ENCODE measurements at places on chromosomes 7 and 10.

DNA sequence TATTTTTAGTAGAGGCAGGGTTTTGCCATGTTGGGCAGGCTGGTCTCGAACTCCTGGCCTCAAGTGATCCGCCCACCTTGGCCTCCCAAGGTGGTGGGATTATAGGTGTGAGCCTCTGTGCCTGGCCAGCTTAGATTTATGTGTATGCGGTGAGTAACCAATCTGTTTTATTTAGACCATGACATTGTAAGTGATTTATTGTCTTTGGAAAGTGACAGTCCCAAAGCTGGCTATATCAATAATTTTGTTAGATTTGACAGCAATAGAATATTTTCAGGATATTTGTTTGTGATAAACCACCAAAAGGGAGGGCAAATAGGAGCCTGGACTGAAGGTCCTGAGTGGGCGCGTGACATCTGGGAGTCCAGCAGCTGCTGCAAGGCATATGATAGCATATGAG lies 75.7 kb downstream of the XRCC2 start:
- no peak for DNase-seq

DNA sequence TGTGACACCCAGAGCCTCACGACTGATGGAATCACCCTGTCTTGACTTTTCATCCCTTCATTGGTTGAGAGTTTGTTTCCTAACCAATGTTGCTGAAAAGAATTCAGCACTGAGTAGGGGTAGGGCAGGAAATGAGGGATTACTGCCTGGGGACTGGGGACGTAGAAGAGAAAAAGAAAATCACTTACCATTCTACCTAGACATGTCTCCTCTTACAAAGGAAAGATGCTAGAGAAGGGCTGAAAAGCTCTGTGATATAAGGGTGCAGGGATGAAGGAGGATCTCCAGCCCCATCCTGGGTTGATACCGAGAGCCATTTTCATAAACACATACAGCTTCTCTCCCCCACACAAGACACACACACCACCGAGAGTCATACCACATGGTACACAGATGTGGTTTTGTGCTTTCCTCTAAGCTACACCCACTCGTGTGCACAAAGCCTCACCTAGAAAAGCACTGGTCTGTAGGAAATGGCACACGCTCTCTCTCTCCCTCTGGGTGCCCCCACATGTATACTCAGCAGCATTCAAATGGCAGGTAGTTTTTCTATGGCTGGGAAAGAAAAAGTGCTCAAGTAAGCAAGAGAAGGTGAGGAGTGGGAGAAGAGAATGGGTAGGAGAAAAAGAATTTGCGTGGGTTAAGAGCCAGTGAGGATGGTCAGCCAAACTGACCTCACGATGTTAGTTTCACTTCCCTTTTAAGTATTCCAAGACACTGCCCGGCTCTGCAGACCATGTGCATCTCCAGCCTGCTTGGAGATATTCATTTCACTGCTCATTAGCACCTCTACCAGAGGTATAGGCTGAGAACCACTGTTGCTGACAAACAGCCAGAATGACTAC lies 85.8 kb downstream of the CALD1 start:
- DNase-seq: no peak

DNA sequence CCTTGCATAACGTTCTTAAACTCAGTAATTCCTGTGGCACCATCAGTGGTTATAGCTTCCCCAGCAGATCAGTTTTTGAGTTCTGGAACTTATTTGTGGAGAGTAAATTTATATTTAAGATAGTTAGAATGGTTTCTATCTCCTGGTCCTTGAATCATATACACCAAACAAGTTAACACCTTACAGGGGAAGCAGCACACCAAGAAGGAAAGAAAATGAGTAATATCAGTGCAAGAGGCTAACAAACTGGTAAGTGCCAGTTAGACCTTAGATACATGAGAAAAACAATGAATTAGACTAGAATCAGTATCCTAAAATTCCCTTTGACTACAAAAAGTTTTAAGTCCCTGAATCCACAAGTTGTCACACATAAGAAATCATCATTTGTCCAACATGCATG lies 54.2 kb downstream of the ABI1 start:
- DNase-seq: no peak

DNA sequence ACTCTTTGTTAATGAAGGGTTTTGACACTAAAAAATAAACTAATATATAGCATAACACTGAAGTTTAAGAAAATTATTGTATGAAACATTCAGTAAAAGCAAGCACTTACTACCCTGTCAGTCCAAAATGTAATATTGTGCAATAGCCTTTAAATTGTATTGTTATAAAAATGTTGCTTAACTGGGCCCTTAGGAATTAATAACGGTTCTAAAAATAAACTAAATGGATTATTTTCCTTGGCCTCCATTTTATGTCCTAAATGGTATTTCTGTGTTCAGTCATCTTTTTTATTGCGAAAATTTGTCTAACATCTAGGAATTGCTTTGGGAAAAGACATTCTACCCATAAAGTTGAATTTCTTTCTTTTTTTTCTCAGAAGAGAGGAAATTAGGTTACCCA lies 49.0 kb upstream of the ABI1 start:
- no peak for DNase-seq

GRCh38 chr10:1382711-1383110 lies 326.5 kb downstream of the WDR37 start:
- no peak for DNase-seq

- no peak for DNase-seq
Observed at GRCh38 chr7:16563281-16564022, 36.8 kb downstream of the LRRC72 start.

- no peak for DNase-seq
Observed at GRCh38 chr10:131533846-131534526, 222.5 kb upstream of the TCERG1L start.

DNA sequence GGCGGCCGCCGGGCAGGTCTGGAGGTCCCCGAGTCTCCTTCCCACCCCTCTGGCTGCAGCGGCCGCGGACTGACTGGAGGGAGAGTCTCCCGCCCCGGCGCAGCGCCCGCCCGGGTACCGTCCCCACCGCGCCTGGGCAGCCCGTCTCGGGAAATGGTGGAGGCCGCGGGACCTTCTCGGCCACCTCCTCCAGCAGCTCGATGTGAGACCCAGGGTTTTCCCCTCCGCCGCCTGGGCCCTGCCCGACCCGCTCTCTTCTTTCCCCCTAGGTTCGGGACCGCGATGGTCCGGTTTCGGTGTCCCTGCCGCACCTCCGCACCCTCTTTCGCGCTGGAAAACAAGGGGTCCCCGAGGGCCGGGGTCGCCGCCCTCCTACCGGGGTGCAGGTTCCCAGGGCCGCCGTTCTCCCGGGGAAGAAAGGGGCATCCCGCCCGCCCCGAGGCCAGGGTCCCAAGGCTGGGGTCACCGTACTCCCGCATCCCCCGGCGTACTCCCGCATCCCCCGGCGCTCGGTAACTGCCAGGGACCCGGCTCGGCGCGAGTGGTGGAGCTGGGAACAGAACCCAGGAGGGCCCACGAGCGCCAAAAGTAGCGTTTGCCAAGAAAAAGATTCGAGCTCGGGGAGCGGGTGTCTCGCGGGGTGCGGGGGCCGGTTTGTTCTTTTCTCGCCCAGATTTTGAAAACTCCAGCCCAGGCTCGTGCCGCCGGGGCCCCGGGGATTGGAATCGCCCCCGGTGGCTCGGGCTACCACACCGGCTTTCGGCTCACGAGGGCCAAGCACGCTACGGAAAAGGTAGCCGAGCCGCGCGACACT lies 3.4 kb downstream of the TNRC18 start:
- DNase-seq: peak; percentile 50

GRCh38 chr7:134553976-134554375 lies 5.1 kb downstream of the AKR1B15 start:
- DNase-seq: no peak

- DNase-seq: peak; percentile 48
Observed at GRCh38 chr7:138924501-138925225, 56.5 kb downstream of the KIAA1549 start.

GRCh38 chr10:96665306-96665705 lies 55.0 kb downstream of the PIK3AP1 start:
- no peak for DNase-seq

DNA sequence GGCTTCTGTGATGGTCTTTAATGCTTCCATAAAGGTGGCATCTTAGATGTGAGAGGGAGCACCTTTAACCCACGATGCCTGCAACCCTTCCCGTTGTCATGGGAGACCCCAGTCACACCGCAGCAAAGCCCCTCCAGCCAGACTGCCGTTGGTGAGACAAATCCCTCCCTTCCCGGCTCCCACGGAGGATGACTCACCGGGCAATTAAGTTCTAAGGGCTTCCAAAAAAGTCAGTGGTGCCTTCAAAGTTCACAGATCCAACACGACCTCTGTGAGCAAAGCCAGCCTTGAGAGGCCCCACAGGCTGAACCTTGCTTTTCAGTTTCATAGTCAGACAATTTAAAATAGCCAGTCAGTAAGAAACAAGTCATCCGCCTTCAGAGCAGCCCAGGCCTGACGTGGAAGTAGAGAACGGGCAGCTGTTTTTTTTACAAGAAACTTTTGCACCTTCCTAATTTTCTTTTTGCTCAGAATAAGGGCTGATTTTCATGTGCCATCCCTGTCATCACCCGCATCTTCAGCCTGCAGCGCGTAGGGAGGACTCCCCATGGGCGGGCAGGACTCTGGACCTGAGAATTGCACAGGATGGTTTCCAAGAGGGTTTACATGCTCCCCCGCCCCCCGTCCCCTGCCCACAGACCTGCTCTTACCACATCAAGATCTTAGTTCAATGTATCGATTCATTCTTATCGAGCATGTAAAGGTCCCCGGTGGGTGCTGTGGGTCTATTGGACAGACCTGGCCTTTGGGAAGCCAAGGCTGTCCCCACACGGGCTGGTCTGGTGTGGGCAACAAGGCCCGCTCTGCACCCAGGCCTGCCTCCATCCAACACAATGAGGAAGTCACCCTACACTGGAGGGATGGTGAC lies 333.9 kb downstream of the DNAJB6 start:
- no peak for DNase-seq

DNA sequence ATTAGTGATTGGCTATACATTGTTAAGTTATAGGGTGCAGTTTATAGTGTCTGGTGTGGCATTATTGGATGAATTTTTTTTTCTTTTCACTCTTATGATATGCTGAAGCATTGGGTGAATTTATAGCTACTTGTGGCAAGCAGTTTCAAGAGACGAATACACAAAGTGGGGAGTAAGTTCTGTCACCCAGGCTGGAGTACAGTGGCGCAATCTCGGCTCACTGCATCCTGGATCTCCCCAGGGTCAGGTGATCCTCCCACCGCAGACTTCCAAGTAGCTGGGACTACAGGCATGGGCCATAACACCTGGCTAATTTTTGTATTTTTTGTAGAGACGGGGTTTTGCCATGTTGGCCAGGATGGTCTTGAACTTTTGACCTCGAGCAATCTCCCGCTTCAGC lies 6.3 kb upstream of the SIRT1 start:
- no peak for DNase-seq

- DNase-seq: no peak
Observed at GRCh38 chr7:18936265-18936664, 181.2 kb downstream of the TWIST1 start.

GRCh38 chr10:29860166-29860565 lies 199.2 kb downstream of the JCAD start:
- DNase-seq: no peak

GRCh38 chr10:71857934-71858890 lies 7.2 kb upstream of the PSAP start:
- DNase-seq: no peak

GRCh38 chr7:33680682-33681081 lies 224.7 kb upstream of the BMPER start:
- DNase-seq: no peak

DNA sequence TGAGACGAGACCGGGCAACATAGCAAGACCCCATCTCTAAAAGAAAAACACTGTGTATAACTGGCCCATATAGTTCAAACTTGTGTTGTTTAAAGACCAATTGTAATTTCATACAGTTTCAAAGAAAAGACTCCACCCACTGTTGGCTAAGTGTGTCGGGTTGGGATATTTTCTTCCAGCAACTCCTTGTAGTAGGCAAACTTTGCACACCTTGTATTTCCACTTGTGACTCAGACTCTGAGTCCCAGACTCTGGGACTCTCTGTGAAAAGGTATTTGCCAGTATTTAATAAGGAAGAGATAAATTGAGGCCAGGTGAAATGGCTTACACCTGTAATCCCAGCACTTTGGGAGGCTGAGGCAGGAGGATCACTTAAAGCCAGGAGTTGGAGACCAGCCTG lies 29.3 kb upstream of the RHBDD2 start:
- DNase-seq: no peak

GRCh38 chr7:116348346-116348745 lies 138.0 kb downstream of the TES start:
- no peak for DNase-seq

- DNase-seq: no peak
Observed at GRCh38 chr10:99461230-99461629, 30.8 kb upstream of the GOT1 start.

DNA sequence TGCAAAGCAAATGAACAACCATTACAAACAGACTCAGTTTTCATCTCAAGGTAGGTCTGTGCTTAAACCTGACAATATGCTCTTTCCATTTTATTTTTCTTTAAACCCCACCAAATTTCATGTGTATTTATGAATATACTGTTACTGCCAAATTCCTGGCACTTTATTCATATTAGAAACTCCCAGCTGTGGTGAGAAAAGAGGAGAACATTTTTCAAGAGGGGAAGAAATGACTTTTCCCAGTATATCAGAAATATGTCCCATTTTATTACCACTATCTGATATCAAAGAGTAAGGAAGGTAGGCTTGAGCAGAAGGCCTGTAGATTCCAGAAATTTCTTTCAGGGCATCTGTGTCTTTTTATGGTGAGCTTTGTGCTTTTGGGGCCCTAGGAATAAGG lies 189.6 kb downstream of the ADAM12 start:
- no peak for DNase-seq

DNA sequence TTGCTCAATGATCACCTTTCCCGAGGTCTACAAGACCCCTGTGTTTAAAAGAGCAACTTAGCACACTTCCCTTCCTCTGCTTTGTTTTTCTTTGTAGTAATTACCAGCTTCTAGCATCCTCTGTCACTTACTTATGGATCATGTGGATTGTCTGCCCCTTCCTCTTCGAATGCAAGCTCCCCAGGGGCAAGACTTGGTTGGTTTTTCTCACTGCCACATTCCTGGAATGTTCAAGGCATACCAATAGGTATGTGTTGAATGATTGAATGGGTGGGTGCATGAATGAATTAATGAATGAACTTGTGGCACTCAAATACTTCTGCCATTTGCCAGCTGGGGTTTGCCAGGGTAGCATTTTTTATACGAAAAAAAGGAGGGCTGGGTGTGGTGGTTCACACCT lies 294.0 kb downstream of the PRPF18 start:
- no peak for DNase-seq

GRCh38 chr10:8416760-8417159 lies 362.3 kb downstream of the GATA3 start:
- no peak for DNase-seq

DNA sequence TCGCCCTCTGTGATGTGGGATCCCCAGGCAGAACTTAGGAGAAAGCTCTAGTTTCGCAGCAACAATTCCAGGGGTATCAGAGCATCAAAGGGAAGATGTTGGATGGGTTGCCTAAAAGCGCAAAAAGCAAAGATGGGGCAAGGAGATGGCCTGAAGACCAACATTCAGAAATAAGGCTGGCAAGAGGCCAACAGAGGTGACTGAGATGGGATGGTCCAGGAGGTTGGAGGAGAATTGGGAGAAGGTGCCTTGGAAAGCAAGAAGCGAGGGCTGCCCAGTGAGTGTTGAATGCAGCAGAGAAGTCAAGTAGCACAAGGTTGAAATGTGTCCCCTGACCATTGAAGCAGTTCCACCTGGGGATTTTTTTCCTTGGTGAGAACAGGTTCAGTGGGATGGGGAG lies 38.4 kb upstream of the TMEM273 start:
- no peak for DNase-seq

GRCh38 chr7:27952456-27953285 lies 212.7 kb downstream of the TAX1BP1 start:
- DNase-seq: no peak

- no peak for DNase-seq
Observed at GRCh38 chr7:136342251-136342650, 365.1 kb upstream of the MTPN start.

- no peak for DNase-seq
Observed at GRCh38 chr7:46454816-46455215, 533.7 kb upstream of the IGFBP3 start.
